Melanocyte of skin (primary cell): ENCODE measurements at places on chromosomes 2 and 18. TPM values are rescaled to one million over a fixed set of nuclear protein-coding genes. Genes with fewer than 3 reads are reported as not detected.

The TRAF3IP1 gene
- total RNA-seq = 5.0 and 7.1 TPM in 2 replicates

The DLX1 gene
- total RNA-seq = 1.1 and 1.4 TPM in 2 replicates

The EPB41L3 gene
- 140 and 159 TPM in 2 replicates for total RNA-seq

The FOSL2 gene
- total RNA-seq = 20.7 and 22.3 TPM in 2 replicates

The FSHR gene
- not detected in 2 replicates for total RNA-seq

The TNFAIP6 gene
- 5.8 and 66.1 TPM in 2 replicates for total RNA-seq

The CLEC4F gene
- under 0.01 and 0.36 TPM in 2 replicates for total RNA-seq

The SLC4A5 gene
- 1.4 and 1.5 TPM in 2 replicates for total RNA-seq

The RGPD3 gene
- 0.34 and 0.36 TPM in 2 replicates for total RNA-seq

The RFX8 gene
- 0.36 TPM in 1 of 2 replicates, not detected in the other for total RNA-seq

The PRPF40A gene
- total RNA-seq = 123 and 178 TPM in 2 replicates

The CNDP1 gene
- not detected in 2 replicates for total RNA-seq

The FHL2 gene
- 8.6 and 28.7 TPM in 2 replicates for total RNA-seq

The ASPRV1 gene
- total RNA-seq = under 0.01 and 0.15 TPM in 2 replicates

The CFC1 gene
- total RNA-seq = not detected in 2 replicates

The ACOXL gene
- total RNA-seq = not detected in 2 replicates

The SOX11 gene
- under 0.01 TPM in 2 replicates for total RNA-seq
